Activated CD4-positive, alpha-beta T cell treated with anti-CD3 and anti-CD28 coated beads, Interleukin-2, Interleukin-6, amounts not matched to agents 100 ng/mL and 50 ng/mL, durations not matched to agents 16 hours and 8 hours (primary cell): ENCODE measurements at places on chromosomes 2 and 18.

- no peak for DNase-seq
These were observed 170.7 kb downstream of the ADCYAP1 start for GRCh38 chr18:1075322-1075721.

DNA sequence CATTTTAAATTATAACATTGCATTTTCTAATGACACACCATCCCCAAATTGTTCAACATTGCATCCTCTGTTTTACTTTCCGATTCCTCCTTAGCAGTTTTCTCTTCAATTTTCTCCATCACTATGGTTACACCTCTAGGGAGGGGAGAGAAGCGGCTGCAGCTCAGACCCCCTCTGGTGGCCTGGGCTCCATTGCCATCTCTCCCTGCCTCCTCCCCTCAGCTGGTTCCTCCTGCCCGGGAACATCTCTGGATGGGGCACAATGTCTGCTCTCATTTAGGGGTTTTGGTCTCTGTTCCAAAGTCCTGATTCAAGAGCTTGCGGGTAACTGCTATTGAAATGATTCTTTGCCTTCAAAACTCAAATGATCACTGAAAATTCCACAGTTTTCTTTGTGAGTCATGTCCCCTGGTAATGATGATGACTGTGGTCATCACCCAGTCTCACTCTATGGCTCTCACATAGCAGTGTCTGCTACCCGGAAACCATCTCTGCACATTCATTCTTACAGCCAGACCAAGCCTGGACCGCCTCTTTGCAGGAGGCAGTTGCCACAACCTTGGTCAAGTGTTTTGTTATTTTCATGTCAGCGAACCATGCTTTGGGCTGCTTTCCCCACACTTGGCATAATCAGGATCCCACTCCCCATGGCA is 263.9 kb downstream of the ALPK2 start:
- no peak for DNase-seq

GRCh38 chr18:5662586-5663090 is 118.8 kb upstream of the EPB41L3 start:
- DNase-seq: no peak

- peak; percentile 42 for DNase-seq
These were observed 22.3 kb downstream of the KLF7 start for GRCh38 chr2:207143215-207144172.

DNA sequence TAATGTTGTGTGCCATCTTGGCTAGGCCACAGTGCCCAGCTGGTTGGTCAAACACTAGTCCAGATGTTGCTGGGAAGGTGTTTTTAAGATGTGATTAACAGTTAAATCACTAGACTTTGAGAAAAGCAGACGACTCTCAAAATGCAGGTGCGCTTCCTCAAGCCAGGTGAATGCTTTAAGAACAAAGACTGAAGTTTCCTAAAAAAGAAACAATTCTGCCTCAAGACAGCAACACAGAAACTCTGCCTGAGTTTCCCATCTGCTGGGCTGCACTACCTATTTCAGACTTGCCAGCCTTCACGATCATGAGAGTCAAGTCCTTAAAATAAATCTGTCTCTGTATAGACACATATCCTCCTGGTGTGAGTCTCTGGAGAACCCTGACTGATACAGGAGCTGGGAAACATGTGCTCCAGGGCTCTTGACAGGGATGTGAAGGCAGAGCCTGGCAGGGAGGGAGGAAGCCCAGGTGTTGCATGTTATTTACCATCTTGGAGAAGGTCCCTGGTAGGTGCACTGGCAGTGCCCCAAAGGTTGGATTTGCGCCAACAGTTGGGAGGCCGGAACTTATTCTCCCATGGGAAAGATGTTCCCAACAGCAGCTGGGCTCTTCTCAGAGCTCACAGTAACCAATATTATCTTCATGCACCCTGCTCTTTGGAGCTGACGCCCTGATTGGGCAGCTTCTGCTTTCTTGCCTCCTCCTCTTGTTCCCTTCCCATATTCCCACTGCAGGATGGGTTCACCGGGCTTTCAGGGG is 43.9 kb downstream of the ST6GAL2 start:
- no peak for DNase-seq

GRCh38 chr18:62437235-62438017 is 85.4 kb upstream of the ZCCHC2 start:
- no peak for DNase-seq

DNA sequence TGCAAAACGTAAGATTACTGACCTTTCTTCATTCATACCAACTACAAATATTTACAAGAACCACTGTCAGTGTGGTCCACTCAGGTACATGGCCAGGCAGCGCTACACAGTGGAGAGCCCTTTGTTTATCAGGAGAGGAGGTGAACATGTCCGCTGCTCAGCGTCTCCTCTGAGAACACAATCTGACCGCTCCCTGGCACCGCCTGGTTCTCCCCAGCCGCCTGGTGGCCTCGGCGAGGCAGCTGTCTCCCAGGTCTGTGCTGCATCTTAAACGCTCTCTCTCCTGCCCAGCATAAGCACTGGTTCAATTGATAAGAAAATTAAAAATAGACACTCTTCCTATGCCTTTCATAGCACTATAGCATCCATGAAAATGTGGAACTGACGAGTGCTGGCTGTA is 146.8 kb upstream of the PXDN start:
- no peak for DNase-seq

GRCh38 chr2:175259164-175259563 is 77.7 kb upstream of the ATP5MC3 start:
- DNase-seq: no peak

- DNase-seq: no peak
These were observed 44.6 kb downstream of the UBE2E3 start for GRCh38 chr2:181025004-181025403.

- no peak for DNase-seq
These were observed 62.0 kb downstream of the HNRNPLL start for GRCh38 chr2:38540580-38541286.

GRCh38 chr2:96324721-96325040 is 436 bp upstream of the ITPRIPL1 start:
- peak; percentile 57 for DNase-seq

DNA sequence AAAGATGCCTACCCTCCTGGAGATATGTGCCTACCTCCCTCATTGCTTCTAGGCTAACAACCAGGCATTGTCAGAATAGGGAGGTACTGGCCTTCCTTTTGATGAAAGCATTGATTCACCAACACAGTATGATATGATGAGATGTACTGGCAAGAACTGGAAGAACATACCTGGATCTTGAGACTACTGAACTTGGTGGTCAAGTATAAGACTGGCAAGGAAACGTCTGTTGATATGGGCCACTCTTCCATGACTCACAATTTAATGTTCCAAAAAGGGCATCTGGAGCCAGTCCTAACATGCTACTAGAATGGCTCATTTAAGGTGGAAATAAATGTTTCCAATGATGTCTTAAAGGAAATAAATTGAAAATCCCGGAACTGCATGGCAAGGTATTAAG is 18.1 kb downstream of the DTNB start:
- DNase-seq: no peak

DNA sequence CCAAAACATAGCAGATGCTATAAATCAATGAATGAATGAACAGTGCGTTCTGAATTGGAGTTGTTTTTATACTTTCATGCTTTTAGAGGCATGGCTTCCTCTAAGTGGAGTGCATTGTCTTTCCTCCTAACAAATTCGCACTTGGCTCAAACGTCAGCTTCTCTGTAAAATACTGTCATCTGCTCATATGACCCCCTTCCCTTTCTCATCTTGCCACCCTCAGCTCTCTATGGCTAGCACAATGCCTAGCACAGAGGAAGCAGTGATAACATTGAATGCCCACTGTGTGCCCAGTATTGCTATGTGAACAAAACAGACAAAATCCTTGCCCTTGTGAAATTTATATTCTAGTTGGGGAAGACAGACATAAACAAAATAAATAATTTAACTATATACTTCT is 258.8 kb downstream of the MREG start:
- no peak for DNase-seq

DNA sequence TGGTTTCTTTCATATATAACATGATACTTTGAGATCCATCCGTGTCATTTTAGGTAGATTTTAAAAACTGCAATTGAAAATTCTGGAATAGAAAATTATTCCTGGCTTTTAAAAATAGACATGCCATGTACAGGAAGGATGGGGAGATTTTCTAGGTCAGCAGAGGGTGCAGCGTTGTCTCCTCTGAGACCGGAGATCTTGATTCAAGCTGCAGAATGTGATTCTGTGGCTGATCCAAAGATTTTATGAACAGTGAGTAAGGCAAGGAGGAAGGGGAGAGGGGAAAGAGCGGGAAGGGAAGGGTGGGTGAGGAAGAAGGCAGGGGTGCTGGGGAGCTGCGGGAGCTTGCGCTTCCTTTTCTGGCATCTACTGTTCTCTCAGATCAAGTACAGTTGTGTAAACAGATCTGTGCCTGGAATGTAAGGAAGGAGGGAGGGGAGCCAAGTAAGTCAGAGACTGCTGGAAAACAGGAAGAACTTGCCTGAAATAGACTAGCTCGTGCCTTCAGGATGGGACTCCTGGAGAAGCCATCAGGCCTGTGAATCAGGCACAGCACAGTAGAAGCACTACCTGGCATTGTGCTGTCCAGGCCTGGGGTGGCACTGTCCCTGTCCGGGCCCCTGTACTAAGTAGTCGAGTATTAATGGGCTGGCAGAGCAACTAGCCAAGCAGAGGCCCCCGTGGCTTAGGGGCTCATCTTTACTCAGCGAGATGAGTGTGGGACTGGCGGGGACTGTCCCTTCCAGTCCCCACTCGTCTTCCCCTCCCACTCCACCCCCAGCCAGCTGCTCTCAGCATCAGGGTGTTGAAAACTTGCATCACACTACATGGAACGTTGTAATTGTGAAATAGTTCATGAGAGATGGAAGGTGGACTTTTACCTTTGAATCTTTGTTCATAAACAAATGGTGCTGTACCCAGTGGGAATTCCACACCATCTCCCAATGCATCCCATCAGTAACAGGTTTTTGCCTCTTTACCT is 163.5 kb downstream of the UXS1 start:
- DNase-seq: peak; percentile 9

DNA sequence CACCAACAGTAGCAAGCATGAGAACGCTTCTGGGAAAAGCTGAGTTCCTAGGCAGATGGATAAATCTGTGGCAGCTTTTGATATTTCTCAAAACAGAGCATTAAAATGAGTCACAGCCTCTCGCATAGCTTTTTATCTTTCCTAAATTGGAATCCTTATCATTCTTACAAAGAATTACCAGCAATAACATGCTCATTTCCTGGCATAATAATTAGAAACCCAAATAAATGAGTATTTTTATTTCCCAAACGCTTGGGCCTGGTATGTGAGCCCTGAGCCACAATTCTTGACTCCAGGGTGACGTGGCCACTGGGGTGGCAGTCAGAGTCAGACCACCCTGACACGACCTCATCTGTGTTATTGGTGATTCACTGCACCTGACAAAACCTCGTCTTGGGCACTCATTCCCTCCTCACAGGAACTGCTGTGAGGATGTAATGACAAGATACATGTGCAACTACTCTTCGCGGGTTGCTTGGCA is 210.7 kb downstream of the ARL4C start:
- peak; percentile 41 for DNase-seq

- DNase-seq: no peak
These were observed 35.8 kb upstream of the THOC1 start for GRCh38 chr18:303607-304006.

GRCh38 chr2:111049792-111050640 is 70.7 kb upstream of the BCL2L11 start:
- DNase-seq: peak; percentile 26

GRCh38 chr2:74584088-74584645 is 29.6 kb downstream of the DOK1 start:
- DNase-seq: peak; percentile 88

GRCh38 chr2:11949732-11950523 is 203.5 kb downstream of the LPIN1 start:
- DNase-seq: no peak

GRCh38 chr2:232515639-232516038 is 4.5 kb upstream of the PRSS56 start:
- DNase-seq: no peak
